ENCODE measurements at places on chromosomes 5 and 9. TPM values are rescaled to one million over a fixed set of nuclear protein-coding genes. Genes with fewer than 3 reads are reported as not detected.

Gene PDE4D
- total RNA-seq = 112 TPM

Gene FAM200C
- total RNA-seq = 25.1 TPM

Gene RHOBTB3
- 176 TPM for total RNA-seq

Gene ANGPTL2
- 26.6 TPM for total RNA-seq

Gene TAF1L
- total RNA-seq = not detected

Gene OR13F1
- total RNA-seq = not detected

Gene TLX3
- not detected for total RNA-seq

Gene TOR2A
- 11.1 TPM for total RNA-seq

Gene TAL2
- total RNA-seq = 12.0 TPM

Gene PNPLA7
- total RNA-seq = 3.0 TPM

Gene PHPT1
- total RNA-seq = 55.5 TPM

Gene PCDHAC1
- 7.6 TPM for total RNA-seq

Gene OR2V1
- total RNA-seq = not detected

Gene PDGFRB
- total RNA-seq = 181 TPM

Gene SH3TC2
- total RNA-seq = 19.6 TPM

Gene PCDHGA11
- 19.0 TPM for total RNA-seq

Gene PKD2L2
- total RNA-seq = not detected

Gene TRIM36
- total RNA-seq = 32.7 TPM

Measured in camera-type eye (tissue), 1 donor.